ENCODE measurements at places on chromosomes 4 and X.

DNA sequence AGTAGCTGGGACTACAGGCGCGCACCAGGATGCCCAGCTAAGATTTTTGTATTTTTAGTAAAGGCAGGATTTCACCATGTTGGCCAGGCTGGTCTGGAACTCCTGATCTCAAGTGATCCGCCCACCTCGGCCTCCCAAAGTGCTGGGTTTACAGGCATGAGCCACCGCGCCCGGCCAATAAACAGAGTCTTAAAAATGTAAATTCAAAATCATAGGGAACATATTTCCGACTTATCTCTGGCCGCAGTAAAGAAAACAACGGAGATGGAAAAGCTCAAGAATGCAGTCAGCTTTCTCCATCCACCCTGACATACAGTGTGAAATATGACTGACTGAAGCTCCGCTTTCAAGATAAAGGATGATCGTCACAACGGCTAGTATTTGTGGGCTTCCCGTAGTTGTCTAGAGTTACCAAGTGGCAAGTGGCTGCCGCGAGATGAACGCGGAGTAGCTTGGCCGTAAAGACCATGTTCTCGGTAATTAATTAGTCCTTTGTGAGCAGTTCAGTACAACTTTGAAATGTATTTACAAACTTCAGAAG is 495.1 kb upstream of the FAT1 start:
- no peak for DNase-seq

DNA sequence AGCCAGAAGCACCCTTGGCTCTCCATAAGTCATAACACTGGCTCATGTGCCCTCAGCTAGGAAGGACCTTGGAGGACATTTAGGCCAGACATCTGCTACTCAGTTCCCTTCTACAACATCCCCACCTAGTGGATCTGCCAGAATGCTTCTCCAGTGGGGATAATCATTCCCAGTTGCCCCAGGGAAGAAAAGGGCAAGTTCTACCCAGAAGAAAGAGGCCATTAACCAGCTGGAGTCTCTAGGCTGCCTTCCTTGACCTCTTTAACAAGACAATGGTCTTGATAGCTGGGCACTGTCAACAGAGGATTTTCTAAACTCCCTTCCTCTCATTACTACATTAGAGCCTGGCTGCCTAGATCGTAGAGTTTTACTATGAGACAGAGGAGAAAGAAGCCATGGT is 42.0 kb downstream of the LGI2 start:
- peak; percentile 52 for DNase-seq

DNA sequence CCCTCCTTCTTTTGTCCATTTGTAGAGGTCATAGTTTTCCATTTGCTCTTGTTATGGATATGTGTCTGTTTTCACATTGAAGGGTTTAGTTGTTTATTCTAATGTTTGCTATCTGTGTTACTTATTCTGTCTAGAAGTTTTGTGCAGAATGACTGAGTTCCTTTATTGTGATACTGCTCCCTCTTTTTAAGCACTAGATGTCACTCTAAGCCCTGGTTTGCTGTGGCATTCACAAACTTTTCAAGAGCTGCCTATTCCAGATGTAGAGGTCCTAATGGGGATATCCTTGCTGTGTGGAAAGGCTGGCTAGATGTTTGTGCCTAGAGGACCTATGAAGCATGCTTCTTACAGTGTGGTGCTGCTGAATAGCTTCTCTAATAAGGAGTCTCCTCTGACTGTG is 338.6 kb downstream of the SPIN4 start:
- DNase-seq = no peak

DNA sequence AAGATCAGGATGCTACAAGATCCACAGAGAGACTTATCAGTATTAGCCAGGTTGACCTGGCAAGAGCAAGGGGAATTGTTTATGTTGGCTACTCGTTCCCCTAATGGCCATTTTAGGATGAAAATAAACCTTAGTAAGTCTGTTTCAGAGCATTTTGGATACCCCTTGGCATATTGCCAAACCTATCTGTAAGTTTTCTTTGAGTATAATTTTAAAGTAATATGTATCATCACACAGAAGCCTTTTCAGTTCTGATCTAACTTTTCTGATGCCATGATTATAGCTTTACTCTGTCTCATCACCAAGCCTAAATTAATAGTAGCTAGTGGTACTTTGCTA is 99.7 kb downstream of the TSPAN7 start:
- DNase-seq = no peak

- DNase-seq = peak; percentile 72
Observed at GRCh38 chr4:147547314-147548056, 66.6 kb downstream of the EDNRA start.

DNA sequence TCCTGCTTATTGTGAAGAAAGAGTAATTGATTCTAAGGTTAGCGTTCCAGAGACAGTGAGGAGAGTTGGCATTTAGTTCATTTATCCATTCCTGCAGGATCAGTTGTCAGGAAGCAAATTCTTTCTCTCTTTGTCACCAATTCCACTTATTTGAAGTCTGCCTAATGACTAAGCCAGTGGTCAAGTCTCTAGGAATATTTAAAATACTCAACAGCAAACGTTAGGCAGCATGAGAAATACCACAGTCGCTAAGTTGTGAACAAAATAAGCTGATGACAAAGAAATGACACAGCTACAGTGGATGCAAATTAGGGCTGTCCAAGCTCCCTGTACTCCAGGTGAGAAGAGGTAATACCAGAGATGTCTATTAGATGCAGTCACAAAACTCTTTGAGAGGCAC is 6.6 kb upstream of the MAGEB17 start:
- peak; percentile 41 for DNase-seq

GRCh38 chrX:9824554-9824953 is 38.3 kb downstream of the SHROOM2 start:
- no peak for DNase-seq

GRCh38 chrX:71514367-71515037 is 18.4 kb upstream of the OGT start:
- DNase-seq = no peak

DNA sequence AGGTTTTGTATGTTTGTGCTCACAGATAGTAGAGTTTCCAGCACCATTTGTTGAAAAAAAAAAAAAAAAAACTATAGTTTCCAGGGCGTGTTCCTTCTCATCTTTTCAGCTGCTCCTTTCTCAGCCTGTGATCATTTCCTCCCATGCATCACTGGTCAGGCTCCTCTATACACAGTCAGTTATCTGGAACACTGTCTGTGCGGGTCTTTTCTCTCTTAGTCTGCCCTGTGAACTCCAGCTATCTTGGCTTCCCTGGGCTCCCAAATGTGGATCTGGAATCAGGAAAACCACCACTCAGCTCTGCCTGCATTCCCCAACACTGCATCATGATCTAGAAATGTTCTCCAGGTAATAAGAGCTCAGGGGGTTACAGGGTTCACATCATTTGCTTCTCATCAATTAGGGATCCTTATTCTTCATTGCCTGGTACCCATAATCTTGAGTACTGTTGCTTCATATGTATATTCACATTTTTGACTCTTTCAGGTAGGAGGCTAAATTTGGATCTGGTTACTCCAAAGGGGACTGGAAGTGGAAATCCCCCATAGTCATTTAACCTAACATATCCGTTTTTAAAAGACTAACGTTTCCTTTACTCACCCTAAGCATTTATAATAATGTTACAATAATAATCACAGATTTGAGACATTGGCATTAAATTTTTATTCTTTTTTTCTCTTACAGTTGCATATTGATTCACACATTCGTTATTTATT is 221.8 kb upstream of the KLF3 start:
- no peak for DNase-seq

DNA sequence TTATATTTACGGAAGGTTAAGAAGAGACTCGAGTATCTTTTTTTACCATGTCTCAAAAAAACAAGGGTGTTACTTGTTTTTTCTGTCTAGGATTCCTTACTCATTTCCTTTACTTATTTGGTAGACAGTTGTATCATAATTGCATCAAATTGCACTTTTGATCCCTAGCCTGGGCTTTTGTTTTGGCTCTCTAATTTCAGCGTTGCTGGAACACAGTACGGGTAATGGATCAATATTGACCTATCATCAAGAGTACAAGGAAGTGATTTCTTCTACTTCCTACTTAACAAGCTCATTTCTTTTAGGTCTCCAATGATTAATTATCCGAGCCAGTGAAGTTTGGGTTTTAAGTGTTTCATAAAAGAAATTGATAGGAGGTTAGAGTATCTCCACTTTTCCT is 16.8 kb downstream of the AIMP1 start:
- DNase-seq = no peak

DNA sequence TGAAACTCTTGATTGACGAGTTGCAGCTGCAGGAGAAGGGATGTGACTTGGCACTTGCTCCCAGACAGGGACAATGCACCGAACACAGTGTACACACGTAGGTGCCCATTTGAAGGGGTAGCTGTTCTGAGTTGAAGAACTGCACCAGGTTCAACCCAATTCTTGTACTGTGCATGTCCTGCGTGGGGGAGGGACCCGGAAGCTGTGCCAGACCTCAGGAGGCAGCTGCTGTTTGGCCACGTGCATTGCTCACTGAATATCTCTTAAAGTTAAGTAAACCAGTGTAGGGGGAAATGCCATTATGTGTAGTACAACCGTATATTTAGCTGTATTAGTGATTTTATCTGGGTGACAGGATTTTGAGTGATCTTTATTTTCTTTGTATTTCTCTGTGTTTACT is 12.0 kb upstream of the RBBP7 start:
- no peak for DNase-seq

- DNase-seq = no peak
Observed at GRCh38 chr4:1406981-1407656, 877 bp upstream of the NKX1-1 start.

- no peak for DNase-seq
Observed at GRCh38 chr4:78428996-78429395, 122.6 kb upstream of the ANXA3 start.

DNA sequence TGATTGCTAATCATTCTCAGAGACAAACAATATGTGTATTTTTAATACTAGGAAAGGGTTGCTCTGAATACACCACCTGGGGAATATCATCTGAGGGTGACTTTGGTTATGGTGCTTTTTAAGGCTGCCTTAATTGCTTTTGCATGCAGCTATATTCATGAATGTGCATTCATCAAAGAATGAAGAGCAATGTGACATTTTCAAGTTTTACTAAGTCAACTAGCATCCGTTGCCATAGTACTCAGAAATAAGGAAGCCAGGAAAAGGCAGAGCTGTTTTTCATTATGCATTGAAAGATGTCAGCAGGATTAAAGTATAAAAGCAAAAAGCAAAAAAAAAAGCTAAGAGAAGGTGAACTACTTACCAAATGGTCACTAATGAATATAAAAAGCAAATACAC is 67.4 kb upstream of the PCDH18 start:
- peak; percentile 27 for DNase-seq
